Cortex of kidney (tissue), 1 donor: ENCODE measurements at places on chromosomes 2 and 18.

DNA sequence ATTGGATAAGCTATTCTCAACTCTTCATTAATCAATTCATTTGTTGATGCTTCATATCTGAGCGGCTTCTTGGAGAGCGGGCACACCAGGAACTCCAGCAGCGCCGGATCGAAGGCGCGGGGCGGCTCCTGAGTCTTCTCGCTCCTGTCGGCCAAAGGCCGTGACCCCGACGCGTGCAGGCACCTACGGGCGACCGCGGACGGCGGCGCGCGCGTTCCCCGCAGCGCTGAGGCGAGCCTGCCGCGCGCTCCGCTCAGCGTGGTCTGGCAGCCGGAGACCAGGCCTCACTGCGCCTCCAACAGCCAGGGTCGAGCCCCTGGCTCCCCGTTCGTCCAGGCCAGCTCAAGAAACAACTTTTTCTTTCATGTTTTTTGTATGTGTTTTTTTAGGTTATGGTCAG, 97.5 kb downstream of the ICA1L start:
- DNase-seq, result no peak

DNA sequence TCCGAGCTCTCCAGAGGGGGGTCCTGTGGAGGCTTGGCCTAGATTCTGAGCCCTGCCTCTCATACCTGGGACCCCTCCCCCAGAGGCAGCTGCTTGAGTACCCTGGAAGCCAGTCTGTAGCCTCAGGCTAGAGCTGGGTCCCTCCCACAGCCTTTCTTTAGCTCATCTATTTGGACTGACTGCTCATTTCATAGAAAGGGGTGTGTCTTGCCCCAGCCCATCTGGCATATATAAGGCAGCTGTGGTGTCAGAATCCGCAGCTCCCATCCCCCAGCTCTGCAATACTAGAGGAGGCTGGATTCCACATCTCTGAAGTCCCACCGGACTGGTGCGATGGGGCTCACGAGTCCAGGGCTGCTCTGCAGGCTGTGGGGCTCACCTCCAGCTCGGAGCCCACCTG, 26.1 kb downstream of the MPHOSPH10 start:
- no peak for DNase-seq

DNA sequence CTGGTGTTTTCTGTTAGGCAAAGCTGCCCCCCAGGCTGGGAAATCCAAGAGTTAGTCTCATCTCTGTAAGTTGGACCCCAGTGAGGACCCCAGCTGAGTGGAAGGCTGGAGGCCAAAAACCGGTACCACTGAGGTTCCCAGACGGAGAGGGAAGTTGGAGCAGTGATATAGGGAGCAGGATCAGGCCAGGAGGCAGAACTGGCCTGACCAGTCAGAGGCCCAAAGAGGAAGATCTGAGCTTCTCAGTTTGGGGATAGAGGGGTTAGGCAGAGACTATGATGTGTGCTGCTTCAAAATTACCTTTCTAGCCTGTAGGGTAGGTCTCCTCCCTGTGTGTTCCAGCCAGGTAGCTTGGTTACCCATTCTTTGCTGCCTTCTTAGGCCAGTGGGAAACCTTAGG, 4.6 kb upstream of the RNF181 start:
- DNase-seq, result no peak

DNA sequence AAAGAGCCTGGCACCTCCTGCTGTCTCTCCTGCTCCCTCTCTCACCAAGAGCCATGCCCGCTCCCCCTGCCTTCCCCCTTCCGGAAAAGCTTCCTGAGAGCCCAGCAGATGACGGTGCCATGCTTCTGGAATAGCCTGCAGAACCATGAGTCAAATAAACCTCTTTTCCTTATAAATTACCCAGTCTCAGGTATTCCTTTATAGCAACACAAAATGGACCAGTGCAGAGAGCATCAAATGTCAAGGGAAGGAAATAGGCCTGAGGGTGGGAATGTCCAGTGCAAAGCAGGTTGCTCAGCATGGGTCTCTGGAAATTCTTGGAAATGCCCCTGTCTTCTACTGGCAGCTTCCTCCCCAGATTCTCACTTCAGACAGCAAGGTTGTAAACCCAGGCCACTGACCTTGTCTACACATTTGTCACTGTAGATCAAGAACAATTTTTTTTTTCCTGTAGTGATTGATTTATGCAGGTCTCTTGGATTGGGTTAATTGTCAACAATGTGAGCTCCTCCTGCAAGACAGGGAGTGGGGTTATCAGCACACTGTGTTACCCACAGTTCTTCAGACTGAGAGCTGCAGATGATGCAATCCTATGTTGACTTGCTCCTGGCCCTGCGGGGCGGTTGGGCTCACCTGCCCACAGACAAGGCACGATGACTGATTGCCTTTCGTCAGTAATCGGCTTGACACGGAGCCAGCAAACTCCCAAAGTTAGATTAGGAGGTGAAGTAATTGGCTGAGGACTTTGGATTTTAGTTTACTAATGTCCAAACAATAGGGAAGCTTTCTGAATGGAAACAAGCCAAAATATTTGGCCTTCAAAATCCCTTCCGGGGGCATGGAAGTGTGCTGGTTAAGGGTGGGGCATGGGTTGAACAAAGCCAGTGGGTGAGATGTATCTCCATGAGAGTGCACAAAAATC, 5.4 kb upstream of the BOD1L2 start:
- DNase-seq, result no peak

GRCh38 chr2:96148410-96149217, 3.4 kb upstream of the DUSP2 start:
- DNase-seq, result no peak

DNA sequence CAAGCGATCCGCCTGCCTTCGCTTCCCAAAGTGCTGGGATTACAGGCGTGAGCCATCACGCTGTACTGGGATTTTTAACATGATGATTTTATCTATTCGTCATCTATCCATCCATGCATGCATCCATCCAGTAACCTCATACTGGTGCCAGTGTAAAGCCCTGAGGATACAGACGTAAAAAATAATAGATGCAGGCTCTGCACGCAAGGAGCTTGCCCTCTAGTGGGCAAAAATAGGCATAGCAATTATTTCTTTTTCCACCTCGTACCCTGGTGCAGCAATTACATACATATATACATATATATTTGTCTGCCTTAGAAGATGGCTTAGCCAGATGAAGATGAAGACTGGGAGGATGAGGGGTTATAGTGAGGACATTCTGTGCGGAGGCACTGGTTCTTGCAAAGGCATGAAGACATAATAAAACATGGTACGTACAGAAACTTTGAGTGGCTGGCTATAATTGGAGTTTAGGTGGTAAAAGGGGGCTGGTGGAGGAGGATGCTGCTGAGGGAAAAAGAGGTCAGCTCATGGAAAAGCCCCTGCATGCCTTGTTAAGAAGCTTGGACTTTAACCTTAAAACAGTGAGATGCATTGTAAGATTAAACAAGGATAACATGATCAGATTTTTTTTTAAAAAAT, 19.6 kb upstream of the RPIA start:
- DNase-seq, result no peak

DNA sequence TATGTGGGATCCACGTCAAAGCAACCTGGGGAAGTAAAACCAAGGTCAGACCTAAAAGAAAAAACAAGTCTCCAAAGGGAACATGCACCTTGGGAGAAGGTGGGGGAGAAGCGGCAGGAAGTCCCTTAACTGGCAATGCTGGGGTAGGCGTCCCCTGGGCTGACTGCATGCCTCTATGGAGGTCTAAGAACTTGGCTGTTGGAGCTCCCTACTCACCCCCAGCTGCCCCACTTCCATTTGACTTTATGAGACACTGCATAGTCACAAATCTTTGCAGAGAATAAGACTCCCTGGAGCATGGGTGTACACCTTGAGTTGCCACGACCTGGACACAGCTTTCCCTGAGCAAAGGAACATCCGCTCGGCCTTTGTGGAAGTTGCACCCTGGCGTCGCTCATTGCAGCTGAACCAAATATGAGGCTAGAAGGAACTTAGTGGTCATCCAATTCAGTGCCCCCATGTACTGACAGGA, 2.8 kb downstream of the CAPN14 start:
- no peak for DNase-seq

- DNase-seq, result no peak
Measured at GRCh38 chr2:67828066-67828465, 234.7 kb downstream of the C1D start.

GRCh38 chr2:58938988-58939387, 697.9 kb upstream of the FANCL start:
- no peak for DNase-seq

DNA sequence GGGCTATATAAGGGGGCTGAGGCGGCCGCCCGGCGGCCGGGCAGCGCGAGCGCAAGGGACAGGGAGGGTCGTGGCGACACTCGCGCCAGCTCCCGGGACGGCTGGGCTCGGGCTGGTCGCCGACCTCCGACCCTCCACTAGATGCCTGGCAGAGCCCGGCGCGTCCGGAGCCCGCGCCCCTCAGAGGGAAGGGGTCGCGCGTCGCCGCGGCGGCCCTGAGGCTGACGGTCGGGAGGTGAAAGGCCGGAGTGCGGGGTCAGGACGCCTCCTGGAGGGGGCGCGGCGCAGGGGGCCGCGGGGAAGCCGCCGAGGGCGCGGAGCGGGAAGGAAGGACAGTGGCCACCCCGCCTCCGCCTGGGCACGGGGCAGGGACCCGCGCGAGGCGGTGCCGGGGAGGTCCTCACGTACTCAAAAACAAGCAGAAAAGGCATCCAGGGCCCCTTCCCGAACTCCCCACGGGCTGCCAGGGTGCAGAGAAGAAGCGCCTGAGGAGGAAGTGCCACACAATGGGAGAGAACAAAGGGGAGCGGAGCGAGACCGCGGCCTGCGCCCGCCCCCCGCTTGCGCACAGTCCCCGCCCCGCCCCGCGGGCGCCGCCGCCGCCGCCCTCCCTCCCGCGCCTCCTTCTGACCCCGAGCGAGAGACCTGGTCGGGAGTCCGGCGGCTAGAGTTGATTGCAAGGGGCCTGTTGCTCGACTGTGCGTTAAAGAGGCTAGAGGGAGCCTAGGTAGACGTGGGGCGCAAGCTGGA, 776 bp upstream of the KLF7 start:
- no peak for DNase-seq

GRCh38 chr2:4882421-4882820, 809.8 kb upstream of the SOX11 start:
- DNase-seq, result no peak

DNA sequence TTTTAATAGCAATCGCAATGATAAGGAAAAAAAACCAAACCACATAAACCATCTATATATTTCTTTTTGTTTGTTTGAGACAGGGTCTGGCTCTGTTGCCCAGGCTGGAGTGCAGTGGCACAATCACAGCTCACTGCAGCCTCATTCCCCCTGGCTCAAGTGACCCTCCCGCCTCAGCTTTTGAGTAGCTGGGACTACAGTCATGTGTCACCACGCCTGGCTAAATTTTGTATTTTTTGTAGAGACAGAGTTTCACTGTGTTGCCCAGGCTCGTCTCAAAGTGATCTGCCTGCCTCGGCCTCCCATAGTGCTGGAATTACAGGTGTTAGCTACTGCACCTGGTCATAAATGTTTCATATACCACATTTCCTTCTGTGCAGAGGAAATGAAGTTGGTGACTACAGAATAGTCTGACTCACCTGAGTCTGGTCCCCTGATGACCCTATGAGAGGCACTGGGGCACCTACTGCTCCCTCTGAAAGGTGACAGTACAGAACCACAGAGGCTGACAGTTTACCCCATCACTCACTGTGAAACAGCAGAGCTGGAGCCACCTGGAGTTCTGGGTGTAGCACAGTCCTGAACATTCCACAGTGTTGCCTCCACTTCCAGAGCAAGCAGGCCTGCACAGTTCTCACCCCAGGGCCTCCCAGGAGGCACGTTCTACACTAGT, 183.7 kb upstream of the PXDN start:
- no peak for DNase-seq

- DNase-seq, result no peak
Measured at GRCh38 chr2:173652767-173653431, 298.2 kb downstream of the CDCA7 start.

- DNase-seq, result no peak
Measured at GRCh38 chr2:102421890-102422759, 835 bp upstream of the IL18RAP start.

GRCh38 chr2:73640946-73641766, 1.1 kb downstream of the NAT8 start:
- DNase-seq, result no peak

DNA sequence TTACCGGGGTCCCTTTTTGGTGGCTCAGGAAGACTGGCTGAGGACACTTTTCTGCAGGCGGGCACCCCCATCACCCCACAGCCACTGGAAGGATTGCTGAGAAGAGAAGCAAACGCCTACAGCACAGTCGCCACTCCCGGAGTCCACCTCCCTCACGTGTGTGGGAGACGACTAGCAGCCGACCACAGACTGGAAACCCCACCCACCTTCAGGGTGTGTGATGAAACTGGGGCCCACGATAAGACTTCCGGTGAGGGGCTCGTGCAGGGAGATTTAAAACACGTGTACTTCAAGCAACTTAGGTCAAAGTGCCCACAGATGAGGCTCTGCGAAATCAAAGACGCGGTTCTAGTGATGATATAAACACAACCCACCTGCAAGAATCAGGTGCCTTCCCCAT, 26.3 kb downstream of the MBP start:
- DNase-seq, result no peak

- DNase-seq, result no peak
Measured at GRCh38 chr2:148565272-148565894, 79.2 kb upstream of the EPC2 start.
